GM18507 (cell line): ENCODE measurements at places on chromosomes 7 and 10.

DNA sequence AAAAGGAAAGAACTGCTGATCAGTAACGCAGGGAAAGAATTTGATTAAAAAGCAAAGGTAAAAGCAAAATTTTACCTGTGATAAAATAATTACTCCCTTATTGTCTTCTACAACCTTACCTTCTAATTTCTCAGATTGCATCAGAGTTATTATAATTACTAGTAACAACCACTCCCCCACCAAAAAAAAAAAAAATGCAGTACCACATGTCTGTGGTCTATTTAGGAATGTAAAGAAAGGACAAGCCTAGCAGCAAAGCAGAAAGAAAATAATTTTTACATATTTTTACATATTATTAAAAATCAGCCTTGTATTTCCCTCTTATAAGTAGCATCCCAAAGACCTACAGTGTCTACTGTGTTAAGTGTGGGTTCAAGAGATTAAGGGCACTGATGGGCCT, 430.4 kb downstream of the TFEC start:
- no peak for DNase-seq

DNA sequence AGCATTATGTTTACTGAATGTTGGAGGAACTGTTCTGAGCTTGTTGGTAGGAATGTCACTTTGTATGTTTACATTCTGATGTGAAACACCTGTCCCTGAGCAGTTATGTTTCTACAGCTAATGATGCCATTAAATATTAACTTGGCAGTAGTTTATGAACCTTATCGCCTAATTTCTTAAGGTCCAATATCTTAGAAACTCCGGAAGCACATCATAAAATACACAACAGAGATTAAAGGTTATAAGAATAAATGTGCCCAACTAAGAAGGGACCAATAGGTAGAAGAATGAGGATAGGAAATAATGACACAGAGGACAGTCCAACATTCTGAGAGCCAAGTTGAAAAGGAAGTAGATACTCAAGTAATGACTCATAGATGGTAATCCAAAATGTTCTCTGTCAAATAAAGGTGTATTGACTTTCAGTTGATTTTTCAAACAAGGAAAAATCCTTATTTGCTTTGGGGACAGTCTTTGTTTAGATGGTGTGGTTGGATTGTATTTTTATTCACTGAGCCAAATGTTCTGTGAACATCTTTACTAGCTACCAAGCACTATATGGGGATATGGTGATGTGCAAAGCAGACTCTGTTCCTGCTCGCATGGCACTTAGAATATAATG, 31.9 kb downstream of the LCOR start:
- DNase-seq, result no peak

GRCh38 chr7:102305414-102306268, 19.0 kb downstream of the SH2B2 start:
- no peak for DNase-seq

GRCh38 chr10:191703-192518, 56.7 kb downstream of the ZMYND11 start:
- no peak for DNase-seq

DNA sequence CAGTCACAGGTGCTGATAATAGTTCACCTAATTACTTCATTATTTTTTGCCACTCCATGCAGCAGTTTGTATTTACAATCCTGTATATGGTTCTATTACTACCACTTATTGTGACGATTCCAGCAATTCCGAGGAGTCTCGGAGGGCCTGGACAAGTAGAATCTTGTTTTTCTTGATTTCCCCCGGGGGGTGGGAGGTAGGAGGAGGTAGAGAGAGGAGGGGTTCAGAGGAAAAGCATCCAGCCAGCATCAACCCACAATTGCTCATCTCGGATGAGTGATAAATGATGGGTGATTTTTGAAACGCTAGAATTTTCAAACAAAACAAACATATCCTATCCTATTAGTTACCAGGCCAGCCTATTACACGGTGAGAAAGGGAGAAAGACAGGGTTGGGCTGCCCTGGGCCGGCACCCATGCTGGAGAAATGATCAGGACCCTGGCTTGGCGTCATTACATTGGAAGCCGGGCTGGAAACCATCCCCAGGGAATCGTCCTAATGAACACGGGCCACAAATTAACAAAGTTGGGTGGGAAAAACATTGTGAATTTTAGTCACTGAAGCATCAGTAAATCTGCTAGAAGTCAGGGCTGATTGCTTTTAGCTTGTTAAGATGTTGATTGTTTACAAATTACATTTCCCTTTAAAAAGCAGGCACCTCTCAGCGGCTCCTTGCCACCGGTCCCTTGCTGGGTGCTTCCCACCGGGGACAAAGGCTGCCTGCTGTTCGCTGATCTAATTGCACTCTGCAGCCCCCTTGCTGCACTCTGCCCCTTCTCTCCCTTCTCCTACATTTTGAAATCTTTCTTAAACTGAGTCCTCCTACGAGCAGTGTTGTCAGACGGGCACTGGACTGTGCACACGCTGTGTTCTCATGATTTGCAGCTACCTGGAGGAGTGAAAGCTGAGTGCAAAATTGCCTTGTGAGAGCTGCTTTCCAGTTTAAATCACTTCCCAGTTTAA, 95.5 kb downstream of the FAM204A start:
- DNase-seq, result no peak

- no peak for DNase-seq
Observed at GRCh38 chr7:132560825-132561529, 15.3 kb downstream of the PLXNA4 start.

DNA sequence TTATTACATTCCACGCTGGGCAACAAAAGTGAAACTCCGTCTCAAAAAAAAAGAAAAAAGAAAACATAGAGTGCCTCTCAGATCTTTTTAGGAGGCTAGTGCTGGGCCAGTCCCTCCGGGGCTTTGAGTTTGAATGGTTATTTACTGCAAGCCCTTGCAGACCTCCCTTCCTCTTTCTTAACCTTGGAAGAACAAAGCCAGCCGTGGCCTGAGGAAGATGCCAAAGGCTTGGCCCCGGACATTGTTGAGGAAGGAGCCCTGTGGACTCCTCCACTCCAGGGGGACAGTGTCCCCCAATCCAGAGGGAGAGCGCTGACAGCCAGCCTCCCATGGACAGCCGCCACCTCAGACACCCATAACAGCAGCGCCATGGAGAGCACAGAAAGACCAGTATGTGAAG, 5.0 kb downstream of the TSPAN33 start:
- no peak for DNase-seq

- DNase-seq, result no peak
Observed at GRCh38 chr10:70285476-70285831, 1.6 kb upstream of the NPFFR1 start.

- no peak for DNase-seq
Observed at GRCh38 chr7:69609541-69610373, 11.5 kb downstream of the AUTS2 start.

GRCh38 chr7:1886361-1887064, 216.4 kb downstream of the ELFN1 start:
- no peak for DNase-seq

GRCh38 chr7:76515999-76516443, 5.7 kb downstream of the UPK3B start:
- no peak for DNase-seq

DNA sequence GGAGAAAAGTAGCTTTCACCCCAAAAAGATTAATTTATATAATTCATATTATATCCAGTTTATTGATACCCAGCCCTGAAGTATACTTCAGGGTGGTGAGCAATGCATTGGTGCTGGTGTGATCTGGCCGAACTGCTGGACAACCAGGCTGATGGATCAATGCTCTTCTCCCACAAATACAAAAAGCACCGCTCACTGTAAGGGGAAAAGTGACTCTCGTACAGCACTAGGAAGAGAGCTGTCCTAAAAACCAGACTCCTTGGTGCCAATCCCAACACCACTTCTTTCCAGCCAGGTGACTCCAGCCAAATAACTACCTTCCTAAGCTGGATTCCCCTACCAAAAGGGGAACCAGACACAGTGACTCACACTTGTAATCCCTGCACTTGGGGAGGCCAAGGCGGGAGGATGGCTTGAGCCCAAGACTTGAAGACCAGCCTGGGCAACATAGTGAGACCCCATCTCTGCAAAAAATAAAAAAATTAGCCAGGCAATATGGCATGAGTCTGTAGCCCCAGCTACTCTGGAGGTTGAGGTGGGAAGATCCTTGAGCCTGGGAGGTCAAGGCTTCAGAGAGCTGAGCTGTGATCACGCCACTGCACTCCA, 13.1 kb upstream of the TNPO3 start:
- no peak for DNase-seq

- DNase-seq, result no peak
Observed at GRCh38 chr7:83457022-83457892, 191.7 kb downstream of the SEMA3E start.

GRCh38 chr10:125827133-125827532, 3.8 kb downstream of the BCCIP start:
- DNase-seq, result no peak

DNA sequence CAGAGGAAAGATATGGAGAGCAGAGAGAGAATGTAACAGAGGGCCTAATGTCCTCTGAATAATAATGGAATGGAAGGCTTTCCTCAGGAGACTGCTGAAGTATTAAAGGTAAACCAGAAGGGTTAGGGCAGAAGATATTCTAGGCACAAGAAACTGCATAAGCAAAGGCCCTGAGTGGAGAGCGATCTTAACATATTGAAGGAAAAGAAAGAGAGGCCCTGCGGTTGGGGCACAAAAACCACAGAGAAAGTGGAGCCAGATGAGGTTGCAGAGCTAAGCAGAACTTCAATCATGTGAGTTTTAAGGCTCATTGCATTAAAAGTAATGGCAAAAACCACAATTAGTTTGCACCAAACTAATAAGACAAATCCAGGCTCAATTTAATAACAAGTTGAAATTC, 115.8 kb upstream of the VSTM2A start:
- DNase-seq, result no peak

GRCh38 chr7:60017-60675, 132.2 kb upstream of the FAM20C start:
- no peak for DNase-seq

DNA sequence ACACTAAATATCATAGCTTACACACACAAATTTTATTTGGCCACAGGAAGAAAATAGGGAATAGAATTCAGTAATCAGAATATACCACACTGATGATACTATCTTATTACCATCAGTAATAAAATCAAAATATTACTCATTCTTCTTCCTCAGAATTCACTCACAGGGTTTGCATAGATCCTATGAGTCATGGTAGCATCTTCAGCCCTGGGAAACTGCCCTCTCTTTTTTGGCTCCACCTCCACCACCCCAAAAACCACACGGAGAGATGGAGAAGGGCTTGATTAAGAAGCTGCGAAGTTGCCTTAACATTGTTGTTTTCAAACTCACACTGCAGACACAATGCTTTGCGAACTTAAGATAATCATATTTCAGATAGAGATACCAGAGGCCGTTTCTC, 154.1 kb upstream of the AHR start:
- DNase-seq, result no peak

DNA sequence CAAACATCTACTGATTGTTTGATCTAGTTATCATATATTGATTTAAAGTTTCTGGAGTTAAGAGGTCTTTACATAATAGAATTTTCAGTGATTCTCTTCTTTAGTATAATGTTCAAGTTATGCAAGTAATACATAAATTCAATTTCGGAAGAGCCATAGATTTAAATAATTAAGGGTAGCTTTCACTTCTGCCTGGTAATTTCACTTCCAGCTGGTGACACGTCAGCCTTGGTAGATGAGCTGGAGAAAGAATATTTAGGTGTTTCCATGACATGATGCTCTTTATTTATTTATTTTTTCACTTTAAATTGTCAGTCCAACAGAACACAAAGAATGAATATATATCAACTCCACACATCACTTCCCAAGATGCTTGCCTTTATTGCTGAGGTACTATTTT, 5.2 kb upstream of the OTUD1 start:
- DNase-seq, result no peak

GRCh38 chr7:26477381-26477990, 185.8 kb downstream of the SNX10 start:
- DNase-seq, result no peak

GRCh38 chr7:34136698-34137097, 231.4 kb downstream of the BMPER start:
- no peak for DNase-seq

- no peak for DNase-seq
Observed at GRCh38 chr7:117839507-117839906, 33.7 kb downstream of the CTTNBP2 start.

DNA sequence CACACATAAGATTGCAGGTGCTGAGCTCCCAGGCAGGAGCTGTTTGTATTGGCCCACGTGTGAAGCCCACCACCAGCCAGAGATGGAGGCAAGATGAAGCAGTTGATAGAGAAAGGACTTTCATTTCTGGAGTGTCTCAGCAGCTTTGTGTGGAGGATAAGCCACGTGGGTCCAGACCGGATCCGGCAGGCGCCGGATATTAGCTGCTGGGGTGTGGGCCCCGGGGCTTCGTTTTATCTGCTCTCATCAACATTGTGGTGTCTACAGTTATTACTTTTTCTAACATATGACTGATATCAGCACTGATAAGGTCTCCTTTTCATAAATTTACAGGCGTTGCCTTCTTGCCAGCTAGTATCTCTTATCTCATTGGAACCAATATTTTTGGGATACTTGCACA, 25.5 kb downstream of the SLC18A2 start:
- DNase-seq, result no peak

DNA sequence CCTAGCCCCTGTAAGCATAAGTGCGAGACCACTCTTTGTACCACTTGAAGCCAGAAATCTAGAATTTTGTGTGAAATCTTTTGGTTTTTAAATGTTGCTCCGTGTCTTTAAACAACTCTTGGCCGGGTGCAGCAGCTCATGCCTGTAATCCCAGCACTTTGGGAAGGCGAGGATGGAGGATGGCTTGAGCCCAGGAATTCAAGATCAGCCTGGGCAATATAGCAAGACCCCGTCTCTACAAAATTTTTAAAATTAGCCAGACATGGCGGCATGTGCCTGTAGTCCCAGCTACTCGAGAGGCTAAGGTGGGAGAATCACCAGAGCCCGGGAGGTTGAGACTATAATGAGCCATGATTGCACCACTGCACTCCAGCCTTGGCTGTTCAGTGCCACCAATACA, 4.4 kb upstream of the SLF2 start:
- DNase-seq, result no peak

- no peak for DNase-seq
Observed at GRCh38 chr7:112873831-112874553, 83.8 kb upstream of the TMEM168 start.

- DNase-seq, result no peak
Observed at GRCh38 chr10:490891-491571, 198.4 kb downstream of the DIP2C start.

DNA sequence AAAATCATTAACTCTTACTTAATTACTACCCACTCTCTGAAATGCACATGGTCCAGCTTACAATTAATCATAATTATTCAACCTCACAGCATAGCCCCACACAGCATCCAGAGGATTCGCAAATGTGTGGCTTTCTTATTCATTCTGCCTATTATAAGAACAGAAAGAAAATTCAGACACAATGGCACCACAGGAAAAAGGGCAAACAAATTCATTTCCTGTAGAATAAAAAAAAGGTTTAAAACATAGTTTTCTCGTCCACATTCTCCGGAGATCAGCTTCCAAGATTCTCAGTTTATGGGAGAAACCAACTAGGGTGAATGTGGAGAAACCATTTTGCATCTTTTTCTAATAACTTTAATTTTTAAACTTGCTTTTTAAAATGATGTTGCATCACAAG, 201.6 kb downstream of the PARD3 start:
- no peak for DNase-seq
